ENCODE measurements at places on chromosomes 12 and 14.

DNA sequence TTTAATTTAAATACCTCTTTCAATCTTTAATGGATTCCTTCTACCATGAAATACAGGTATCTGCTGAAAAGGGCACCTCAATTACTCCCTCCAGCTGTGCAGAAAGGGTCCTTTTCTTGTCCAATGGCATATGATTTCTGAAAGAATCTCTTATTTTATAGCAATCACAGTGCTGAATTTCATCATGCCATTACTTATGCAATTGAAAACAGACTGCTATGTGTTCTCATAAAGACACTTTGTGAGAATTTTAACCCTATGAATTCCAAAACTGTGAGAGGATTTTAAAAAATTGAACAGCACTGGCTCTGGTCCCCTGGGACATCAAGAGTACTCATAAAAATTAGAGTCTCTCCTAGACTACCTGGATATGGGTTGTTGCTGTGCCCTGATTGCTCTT is 45.9 kb upstream of the CNOT2 start:
- peak; percentile 67 for DNase-seq

DNA sequence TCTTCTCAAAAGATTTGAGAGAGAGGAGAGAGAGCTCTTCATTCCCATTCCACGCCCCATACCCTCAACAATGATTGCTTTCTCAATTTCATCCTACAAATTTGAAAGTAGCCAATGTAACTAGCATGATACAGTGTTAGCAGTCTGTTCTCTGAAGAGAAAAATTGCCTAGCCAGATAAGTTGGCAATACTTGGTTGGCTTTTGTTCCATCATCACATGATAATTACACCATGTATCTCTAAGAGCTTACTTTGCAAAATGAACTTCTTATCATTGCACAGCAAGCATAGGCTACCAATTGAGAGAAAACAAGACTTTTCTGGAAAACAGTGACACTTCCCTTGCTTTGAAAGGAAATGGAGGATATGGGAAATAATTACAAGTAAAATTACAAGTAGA is 68.9 kb downstream of the FSCB start:
- DNase-seq, result no peak

DNA sequence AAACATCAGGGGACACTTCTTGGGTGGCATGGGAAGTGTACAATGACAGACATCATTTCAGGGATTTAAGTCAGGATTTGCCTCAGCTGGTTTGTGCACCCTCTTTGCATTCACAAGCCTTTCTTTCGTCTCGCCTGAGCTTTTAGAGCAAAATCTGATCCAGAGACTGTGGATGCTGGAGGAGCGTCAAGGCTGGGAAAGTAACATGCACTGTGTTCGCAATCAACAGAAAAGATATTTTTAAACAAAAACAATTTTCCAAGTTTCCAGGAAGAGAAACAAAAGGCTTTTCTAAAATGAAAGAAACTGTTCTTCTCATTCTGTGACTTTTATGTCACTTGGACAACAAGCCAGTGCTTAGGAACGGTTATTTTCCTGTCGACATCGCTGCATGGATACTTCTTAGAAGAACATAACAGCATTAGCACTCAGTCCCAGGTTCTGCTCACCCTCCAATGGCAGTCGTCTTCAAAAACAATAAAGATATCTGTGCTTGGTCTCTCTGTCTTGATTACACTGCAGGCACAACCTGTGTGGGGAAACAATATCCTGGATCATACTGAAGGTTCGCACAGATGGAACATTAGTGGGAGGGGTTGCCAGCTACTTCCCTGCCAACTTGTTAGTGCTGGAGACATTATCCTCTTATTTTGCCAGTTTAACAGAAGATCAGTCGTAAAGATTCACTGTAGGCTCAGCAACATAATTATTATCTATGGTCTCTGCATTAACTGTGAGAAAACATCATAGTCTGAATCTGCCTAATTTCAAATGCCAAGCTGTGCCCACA is 403.3 kb upstream of the ATP2B1 start:
- DNase-seq, result no peak

DNA sequence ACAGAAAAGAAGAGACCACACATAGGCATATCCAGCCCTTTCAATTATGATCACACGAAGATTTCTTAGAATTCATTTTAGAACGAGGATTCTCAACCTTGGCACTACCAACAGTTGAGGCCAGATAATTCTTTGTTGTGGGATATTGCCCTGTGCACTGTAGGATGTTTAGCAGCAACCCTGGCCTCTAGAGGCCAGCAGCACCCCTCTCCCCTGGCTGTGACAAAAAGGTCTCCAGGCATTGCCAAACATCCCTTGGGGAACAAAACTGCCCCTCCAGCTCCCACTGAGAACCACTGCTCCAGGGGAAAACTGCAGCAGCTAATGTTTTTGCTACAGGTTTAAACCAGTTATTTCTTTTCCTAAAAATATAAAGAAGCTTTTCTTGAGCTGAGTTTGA is 7.1 kb downstream of the NT5DC3 start:
- no peak for DNase-seq

DNA sequence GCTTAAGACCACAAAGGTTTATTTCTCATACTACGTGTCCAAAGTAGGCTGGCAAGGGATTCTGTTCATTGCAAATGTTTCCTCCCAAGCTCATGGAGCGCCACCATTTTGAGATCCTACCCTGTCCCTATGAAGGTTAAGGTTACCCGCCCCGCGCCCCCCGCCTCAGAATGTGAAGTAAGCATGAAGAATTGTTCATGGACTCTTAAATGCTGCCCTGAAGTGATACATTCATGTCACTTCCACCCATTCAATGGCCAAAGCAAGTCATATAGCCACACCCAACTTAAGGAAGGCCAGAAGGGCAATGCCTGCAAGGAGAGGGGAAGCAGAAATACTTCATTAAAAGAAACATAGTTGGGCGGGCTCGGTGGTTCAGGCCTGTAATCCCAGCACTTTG is 4.2 kb downstream of the TMEM253 start:
- no peak for DNase-seq

DNA sequence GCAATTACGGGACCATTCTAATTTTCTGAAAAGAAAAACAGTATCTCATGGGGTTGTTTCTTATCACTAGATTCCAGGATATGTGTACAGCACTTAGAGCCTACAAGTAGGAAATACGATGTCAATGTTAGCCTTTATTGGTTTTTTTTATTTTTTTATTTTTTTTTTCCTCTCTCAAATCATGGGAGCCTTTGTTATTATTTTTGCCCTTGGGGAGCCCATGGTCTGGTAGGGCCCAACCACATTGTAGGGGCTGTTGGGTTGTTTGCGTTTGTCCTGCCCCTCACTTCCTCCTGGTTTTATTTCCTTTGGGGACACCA is 5.9 kb downstream of the MORN3 start:
- no peak for DNase-seq

DNA sequence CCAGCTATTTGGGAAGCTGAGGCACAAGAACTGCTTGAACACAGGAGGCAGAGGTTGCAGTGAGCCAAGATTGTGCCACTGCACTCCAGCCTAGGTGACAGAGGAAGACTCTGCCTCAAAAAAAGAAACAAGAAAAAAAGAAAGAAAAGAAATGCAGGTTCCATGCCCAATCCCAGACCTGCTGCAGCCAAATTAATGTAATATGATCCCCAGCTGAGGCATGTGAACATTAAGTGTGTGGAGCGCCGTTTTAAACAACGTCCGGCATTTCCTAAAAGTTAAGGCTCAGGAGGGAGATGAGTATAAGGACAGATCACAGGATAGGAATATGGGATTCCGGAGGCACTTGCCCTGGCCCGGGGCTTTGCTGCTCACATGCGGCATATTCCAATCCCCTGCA is 162.9 kb downstream of the KSR2 start:
- DNase-seq, result no peak

DNA sequence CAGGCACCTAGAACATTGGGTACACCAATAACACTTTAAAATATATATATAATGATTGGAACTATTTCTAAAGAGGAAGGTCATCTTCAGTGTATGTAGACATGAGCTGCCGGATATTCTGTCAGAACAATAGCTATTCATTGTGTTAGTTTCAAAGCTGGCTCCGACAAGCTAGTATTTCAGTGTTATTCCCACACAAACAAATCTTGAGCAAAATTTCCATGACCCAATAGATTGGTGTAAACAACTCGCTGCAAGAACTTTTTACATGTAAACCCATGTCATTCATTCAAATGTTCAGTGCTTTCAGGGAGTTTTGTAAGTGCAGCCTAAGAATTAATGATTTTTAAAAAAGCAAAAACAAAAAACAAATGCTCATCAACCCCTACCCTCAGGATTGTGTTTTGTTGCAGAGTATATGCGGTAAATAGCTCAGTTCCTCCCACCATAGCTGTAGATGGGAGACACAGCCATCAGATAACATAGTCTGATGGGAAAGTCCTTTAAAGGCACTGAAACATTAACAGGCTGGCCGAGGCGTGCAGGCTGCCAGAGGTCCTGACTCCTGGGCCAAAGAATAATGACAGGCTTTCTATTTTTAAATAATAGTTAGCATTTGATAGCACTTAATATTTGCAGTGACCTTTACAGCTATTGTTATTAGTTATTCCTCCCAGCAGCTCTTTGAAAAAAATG is 150.3 kb upstream of the ARHGAP5 start:
- DNase-seq, result no peak

DNA sequence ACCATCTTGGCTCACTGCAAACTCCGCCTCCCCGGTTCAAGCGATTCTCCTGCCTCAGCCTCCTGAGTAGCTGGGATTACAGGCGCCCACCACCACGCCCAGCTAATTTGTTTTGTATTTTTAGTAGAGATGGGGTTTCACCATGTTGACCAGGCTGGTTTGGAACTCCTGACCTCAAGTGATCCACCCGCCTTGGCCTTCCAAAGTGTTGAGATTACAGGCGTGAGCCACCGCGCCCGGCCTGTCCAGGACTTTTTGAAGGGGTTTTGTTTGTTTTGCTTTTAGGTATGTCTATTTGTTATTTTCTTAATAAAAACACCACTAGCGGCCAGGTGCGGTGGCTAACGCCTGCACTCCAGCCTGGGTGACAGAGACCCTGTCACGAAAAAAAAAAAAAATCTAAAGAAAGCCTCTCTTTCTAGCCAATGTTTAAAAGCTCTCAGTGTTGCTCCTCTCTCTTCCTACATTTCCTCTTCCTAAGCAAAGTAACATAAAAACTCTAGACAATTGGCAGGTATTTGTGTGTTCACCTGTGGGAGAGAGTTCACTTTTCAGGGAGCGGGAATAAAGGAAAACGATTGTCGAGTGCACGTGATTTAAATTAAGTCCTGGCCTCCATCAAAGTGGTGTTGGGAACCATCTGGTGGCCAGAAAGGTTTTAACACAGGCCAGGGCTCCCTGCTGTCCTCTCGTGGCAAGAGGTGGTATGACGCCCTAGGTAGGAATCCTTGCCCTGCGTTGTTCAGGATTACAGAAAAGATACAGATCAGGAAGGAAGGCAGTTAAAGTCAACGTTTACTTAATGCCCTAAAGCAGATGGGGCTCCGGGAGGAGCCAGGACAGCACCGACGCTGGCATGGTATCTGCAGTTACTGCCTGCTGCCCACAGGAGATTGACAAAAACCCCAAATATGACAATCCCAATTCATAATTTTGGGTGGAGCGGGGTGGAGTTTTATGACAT is 36.2 kb upstream of the ATP23 start:
- peak; percentile 86 for DNase-seq

- DNase-seq, result no peak
Measured at GRCh38 chr12:19886639-19887064, 447.4 kb downstream of the AEBP2 start.

GRCh38 chr12:79057540-79057939 is 193.0 kb downstream of the SYT1 start:
- DNase-seq, result no peak

DNA sequence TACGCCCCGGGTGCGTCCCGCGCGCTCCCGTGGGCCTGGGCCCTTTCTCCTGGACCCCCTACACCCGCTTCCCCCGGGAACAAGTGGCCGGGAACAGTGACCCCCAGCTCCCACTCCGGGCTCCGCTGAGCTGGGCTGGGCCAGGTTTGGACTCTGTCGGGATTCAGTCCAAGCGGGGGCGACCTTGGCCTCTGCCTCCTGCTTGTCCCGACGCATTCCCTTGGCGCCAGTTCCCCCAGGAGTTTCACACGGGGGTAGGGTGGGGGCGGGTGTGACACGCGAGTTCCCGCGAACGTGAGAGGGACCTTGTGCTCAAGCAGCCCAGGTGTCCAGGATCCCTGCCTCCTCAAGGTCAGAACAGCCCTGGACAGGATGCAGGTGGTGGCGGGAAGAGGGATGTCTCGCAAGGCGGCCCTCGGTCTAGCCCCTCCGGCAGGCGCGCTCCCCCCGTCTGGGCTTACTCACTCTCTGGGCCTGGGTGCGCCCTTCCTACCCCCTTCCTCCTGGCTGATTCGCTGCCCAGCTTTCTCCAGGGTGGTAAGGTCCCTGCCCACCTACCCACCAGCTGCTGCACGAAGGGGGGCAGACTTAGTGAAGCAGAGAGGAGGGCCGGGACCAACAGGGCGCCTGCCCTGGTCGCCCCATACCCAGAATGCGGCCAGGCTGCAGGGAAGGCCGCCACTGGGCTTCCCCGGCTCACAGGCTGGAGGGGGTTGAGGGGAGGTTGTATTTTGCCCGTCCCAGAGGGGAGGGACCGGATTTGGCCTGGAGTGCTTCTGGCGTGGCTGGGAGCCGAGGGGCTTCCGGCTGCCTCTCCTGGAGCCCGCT is 862 bp downstream of the CRIP2 start:
- peak; percentile 18 for DNase-seq

DNA sequence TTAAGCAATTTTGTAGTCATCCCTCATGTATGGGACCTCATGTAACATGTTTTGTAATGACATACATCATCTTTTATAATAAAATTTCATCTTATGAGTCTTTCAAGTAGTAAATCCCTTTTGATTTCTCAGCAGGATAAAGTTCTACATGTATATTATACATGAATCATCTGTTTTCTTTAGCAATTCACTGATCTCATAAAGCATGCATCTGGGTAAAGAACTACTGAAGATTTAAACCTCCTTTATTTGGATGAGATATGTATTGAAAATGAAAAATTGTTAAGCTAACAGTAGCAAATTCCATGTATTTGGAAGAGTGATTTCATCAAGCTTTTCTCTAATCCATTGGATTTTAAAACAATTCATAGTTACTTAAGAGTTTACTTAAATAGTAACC is 126.9 kb downstream of the KITLG start:
- DNase-seq, result peak; percentile 71

All from fibroblast of skin of right biceps (primary cell).